ENCODE measurements at places on chromosomes 1 and 21.

DNA sequence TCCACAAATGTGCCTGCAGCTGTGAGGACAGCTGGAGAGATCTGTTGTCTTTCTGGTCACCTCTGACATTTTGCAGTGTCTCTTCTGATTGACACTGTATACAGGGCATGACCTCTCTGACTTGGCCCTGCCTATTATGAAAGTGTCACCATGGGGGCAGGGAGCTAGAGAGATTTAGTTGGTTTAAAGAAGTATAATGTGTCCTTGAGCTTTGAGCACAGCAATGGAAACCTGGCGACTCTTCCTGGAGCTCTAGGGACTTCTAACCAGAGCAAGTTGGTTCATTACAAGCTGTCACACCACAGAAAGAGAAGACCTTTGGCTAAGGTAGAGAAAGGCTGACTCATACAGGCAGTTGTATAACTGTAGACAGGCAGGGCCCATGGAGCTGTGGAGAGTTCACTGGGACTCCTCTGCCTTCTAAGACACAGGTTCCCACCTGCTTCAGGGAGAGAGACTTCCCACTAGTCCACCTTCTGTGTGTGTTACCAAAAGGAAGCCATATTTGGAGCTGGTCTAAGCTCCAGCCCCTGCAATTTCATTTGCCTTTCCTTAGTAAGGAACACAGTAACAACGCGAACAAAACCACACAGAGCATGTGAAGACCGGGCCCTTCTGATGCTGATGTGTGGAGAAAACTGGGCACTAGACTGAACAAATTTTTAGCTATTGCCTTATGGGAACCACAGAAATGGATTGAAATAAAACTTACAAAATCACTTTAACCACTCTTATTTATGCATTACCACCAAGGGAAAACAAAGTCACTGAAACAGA, 90.5 kb upstream of the ADAR start:
- DNase-seq, result no peak

- DNase-seq, result peak; percentile 54
These were observed 23.2 kb downstream of the INTS7 start for GRCh38 chr1:212012034-212012740.

GRCh38 chr1:33435096-33435820, 4.4 kb upstream of the PHC2 start:
- DNase-seq, result no peak

- no peak for DNase-seq
These were observed 2.4 kb downstream of the SLC41A1 start for GRCh38 chr1:205810448-205811157.

DNA sequence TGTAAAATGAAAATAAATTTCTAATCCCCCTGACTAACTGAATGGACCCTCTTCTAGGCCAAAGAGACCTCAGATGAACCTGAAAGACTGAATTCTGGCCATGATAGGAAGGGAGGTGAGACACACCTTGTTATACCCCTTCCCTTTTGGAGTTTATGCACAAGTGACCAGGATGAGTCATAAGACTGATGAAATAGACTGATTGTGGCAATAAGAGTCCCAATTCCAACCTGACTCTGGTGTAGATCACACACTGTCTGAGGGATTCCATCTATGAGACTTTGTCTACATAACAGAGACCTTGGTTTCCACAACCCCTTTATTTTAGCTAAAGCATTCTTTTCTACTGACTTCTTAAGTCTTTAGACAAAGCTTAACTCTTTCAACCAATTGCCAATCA, 13.5 kb upstream of the OR2G2 start:
- DNase-seq, result no peak

DNA sequence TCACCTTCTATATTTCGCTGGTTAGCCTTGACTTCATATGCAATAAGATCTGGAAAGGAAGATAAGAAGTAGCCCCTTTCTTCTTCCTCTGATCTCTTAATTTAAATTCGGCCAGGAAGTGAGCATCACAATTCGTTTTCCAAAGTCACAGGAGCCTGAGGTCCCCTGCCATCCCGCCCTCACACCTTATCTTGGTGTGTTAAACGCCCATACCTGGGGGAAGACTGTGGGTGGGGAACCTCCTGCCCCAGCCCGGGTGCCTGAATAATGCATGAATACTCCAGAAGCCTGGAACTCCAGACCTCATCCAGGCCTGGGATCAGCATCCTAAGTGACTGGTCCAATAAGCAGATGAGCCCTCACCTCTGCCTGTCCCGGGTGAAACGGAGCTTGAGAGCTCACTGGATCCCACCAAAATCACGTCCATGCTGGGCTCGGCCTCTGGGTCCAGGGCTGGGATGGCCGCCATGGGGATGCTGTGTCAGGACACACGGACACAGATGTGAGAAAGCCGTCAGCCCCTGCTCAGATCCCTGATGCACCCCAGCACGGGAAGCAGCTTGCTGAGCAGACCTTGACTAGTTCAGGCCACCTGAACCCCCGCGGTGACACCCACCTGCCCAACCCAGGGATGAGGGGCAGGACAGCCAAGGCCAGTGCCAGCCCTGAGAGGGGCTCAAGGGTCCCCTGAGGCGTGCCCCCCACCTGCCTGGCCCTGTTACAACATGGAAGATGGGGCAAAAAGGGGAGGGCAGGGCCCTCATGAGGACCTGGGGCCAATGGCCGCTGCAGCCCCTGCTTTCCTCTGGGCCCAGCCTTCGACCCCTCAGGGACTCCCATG, 686 bp downstream of the DNMT3L start:
- DNase-seq, result no peak

GRCh38 chr1:209628618-209629299, 23.5 kb downstream of the LAMB3 start:
- DNase-seq, result no peak

DNA sequence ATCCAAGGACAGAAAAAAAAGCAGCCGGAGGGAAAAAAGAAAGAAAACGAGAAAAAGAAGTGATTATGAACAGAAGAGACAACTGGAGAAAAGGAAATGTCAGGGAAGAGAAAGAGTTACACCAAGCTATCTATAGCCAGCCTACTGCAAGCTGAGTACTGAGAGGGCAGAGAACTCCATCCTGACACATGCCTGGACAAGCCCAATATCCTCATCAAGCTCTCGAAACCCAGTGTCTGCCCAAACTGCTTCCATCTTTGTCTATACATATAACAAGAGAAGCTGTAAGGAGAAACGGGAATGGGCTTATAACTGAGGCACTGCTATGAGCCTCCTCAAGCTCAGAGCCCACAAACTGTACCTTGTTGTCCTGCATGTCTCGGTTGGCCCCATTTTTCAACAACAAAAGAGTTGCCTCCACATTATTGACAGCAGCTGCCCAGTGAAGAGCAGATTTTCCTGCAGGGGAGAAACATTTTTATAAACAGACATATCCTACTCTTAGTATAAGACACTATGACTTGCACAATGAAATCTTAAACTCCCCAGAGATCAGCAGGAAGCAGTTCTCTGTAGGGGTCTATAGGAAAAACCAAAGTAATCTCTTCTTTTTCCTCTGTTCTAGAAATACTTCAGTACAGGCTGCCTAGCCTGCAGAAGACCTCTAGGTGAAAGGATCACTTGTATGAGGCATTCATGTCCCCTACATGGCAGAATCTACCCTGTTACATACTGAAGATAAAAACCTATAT, 21.2 kb upstream of the ADAM30 start:
- DNase-seq, result no peak

DNA sequence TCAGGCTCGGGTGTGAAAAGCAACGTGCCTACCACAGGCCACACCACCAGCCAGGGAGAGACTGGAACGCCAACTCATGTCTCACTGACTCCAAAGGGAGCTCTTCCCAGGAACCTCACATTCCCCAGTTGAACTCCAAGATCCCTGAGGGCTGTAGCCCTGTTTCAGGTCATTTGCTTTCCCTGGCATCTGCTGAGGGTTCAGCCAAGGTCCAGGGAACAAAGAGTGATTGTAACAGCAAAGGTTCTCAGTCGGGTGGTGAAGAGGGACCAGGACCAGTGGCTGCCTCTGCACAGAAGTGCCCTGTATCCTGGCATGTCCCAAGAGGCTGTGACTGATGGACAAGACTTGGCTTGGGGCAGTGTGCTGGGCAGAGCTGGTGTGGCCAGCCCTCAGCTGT, 42.8 kb downstream of the GRIK3 start:
- no peak for DNase-seq

DNA sequence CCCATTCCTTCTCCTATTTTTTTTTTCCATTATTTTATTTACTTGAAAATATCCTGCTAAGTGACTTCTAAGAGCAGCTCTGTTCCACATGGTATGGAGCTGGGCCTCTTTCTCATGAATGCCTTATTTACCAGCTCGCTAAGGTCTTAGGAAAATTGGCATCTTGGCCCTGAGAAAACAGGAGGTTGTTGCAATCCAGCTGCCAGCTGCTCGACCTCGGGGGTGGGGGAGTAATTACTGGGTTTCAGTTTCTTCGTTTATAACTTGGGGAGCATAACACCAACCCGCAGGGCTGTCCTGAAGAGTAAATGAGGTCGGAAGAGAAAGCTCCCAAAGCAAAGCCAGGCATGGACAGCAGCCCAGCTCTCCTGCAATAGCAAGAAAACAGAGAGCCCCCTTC, 176.3 kb downstream of the AJAP1 start:
- no peak for DNase-seq

- DNase-seq, result no peak
These were observed 174.0 kb upstream of the ATP1B1 start for GRCh38 chr1:168932539-168932938.

- DNase-seq, result no peak
These were observed 8.0 kb upstream of the BCAR3 start for GRCh38 chr1:93689521-93690223.

DNA sequence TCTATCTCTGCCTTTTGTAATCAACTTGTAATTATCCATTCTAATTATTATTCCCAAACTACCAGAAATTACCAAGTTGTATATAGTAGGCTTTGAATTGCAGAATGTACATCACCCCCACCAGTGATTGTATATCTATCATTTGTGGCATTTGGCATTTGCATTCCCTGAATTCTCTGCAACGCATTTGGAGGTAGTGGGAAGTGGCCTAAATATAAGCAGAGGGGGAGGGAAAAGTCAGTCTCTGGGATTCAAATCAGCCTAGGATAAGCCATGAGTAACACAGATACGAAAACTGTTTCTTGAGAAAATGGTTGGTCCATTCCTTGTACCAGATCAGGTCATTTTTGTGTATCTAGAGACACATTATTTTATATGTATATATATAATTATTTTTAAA, 20.7 kb downstream of the DDX20 start:
- no peak for DNase-seq

DNA sequence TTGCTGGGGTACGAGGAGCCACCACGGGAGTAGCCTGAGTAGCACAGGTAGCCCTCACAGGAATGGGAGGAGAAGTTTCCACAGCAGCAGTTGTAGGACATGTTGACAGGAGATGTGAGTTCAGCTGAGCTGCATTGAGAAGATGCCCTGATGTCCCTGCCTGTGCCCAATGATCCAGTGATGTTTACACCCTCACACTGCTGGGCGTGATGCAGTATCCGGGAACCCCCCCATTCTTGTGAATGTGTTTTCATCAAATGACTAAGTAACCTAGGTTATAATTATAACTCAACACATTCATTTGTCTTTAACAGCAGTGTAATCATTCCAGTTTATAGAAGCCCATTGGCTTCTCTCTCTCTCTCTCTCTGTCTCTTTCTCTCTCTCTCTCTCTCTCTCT, at the start of gene KRTAP23-1:
KRTAP23-1 (minus strand) TSS at position 101 of the 400 bp plus-strand sequence; CDS start at position 101, 0 bp downstream.
- no peak for DNase-seq

DNA sequence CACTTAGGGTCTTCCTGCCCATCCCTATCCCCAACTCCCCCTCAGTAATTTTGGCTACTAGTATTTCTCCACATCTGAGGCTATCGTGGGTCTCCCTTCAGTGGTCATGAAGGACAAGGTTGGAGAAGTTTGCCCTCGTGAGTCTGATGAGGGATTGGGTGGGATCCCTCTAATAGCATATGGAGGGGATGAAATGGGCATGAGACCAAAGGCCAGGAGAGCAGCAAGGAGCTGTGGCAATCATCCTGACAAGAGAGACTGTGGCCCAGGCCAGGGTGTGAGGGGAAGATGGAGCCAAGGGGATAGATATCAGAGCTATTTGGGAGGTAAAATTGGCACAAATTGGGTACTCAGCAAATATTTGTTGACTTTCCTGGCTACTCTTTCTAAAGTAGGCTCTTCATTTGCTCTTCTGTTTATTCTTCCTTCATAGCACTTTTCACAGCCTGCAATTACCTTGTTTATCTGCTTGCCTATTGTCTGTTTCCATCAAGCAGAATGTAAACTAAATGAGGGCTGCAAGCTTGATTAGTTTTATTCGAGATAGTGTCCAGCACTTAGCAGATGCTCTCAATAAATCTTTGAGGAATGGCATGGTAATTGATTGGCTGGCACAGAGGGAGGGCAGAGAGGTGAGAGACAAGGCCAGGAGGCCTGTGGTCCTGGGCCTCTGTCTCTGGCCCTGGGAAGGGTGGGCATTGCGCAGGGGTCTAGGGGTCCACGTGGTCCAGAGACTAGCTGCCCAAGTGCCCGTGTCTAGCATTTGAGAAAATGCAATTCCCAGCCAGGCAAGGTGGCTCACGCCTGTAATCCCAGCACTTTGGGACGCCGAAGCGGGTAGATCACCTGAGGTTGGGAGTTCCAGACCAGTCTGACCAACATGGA, 1.5 kb upstream of the PLK3 start:
- DNase-seq, result no peak

DNA sequence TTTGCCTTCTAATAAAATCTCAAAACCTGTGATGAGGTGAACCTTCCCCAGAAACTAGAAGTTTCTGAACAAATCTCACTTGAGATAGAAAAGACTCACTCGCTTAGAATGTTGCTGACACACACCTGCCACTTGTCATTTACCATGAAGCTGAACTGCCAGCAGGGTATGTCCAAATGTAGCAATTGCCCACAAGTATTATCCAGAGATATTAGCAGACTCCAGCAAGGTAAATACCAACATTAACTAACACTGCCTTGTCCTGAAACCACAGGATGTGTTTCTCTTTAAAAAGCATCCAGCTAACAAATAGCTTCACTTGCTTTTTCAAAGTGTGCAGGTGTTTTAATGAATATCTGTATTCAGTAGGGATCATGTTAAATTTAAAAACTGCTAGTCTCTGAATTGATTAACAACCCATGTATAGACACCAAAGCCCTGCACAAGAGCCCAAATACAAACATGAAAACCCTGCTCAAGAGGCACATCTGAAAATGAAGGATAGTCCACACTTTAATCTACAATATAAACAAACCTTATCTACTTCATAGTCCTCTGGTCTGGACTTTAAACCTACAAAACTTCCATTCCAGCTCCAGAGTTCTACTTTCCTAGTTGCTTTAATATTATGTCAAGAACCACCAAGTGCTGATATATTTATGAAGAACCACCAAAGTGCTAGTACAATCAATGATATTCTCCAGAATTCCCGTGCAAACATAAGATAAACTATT, 19.3 kb downstream of the KRTAP8-1 start:
- no peak for DNase-seq

DNA sequence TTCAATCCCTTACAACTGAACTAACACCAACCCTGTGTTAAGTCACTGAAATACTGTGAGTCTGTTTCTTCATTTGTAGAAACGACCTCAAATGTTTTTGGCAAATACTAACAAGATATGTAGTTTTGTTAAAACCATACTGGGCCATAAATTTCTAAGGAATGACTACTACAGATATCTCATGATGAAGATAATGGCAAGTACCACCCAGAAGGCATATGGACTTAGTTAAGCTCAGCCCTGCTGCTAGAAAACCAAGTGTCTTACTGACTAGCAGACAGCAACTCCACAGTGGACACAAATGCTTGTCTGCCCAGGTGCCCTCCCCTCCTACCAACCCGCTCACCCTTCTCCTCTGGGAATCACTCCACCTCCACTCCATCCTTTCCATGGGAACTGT, 44.5 kb upstream of the BMP8B start:
- no peak for DNase-seq

- no peak for DNase-seq
These were observed 3.4 kb downstream of the AKR7A2 start for GRCh38 chr1:19308509-19308907.

GRCh38 chr1:11610629-11611180, 43.5 kb downstream of the FBXO2 start:
- no peak for DNase-seq

Data from effector CD4-positive, alpha-beta T cell (primary cell).